ENCODE measurements at places on chromosomes 5 and 9.
A peak's percentile ranks its signal among the peaks of the same experiment; 100 is the strongest.

DNA sequence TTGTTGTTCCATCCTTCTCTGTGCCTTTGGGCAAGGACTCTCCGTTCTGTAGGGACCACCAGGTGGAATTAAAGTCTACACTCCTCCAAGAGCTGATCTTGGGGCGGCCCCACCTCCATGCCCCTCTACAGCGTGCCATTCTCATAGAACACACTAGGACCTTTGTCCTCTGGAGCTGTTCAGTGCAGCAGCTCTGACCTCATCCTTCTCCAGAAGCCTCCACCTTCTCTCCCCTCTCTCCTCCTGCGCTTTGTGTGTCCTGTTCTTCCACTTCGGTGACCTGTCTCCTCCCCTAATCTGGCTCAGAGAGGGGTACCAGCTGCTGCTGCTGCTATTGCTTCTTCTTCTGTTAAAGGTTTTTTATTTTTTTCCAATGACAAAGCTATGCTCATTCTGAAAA, 1.8 kb upstream of the MACROH2A1 start:
- DNase-seq, result no peak

DNA sequence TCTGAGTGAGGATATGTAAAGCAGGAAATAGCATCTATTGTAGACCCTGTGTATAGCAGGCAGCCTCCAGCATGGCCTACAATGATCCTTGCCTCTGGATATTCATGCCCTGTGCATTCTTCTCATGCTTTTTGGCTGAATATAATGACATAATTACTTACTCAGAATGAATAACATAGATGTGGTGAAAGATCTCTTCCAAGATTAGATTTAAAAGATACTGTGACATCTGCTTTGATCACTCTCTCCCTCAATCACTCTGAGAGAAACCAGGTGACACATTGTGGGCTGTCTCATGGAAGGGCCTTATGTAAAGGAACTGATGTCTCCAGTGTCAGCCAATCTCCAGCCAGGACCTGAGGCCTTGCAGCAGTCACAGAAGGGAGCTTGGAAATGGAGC, 376.7 kb downstream of the DNAH5 start:
- no peak for DNase-seq

DNA sequence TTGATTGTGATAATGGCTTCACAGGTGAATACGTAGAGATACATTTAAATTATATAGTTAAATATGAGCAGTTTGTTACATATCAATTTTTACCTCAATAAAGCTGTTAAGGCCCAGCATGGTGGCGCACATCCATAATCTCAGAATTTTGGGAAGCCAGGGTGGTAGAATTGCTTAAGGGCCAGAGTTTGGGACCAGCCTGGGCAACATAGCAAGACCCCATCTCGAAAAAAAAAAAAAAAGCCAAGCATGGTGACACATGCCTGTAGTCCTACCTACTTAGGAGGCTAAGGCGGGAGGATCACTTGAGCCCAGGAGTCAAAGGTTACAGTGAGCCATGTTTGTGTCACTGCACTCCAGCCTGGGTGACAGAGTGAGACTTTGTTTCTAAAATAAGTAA, 138.7 kb upstream of the TMEM161B start:
- no peak for DNase-seq

GRCh38 chr9:131754846-131755245, 15.0 kb upstream of the RAPGEF1 start:
- no peak for DNase-seq

DNA sequence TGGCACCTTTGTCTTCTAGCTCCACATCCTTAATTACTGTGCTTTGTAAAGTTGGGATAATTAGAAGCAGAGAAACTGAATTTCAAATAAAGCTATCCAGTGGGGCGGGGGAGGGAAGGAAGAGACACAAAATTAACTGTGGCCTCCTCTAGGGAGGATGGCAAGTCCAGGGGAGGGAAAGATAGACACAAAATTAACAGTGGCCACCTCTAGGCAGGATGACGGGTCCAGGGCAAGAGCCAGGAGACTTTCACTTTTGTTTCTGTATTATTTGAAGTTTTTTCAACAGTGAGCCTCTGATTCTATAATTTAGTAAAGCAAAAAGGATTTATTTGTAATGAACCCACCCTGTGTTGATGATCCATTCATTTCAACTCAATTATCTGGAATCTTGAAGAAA, 335.9 kb downstream of the MSX2 start:
- no peak for DNase-seq

DNA sequence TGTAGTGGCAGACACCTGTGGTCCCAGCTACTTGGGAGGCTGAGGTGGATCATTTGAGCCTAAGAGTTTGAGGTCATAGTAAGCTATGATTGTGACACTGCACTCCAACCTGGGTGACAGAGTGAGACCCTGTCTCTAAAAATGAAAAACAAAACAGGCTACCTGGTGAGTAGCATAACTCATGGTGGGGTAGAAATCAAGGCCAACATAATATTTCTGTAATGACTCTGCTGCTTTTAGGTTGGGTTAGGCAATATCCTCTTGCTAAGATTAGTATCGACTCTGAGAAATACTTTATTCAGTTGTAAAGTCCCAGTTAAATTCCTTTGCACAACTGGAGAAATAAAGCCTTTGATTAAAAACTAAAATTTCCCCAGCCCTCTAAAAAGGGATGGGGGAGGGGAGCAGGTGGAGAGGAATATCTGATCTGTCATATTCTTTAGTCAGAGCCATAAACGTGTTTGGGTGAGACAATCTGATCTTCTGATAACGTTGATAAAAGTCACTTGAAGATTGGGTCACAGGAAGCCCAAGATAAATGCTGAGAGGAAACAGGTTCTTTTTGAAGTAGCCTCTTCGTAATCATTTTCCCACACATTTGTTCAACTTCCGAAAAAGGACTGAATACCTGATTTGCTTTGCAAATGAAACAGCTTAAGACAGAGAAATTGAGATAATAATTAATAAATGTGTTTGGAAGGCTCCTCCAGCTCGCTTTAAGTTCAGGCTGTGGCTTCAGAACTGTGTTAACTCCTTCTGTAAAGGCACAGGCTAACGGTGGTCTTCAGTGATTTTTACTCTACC, 14.9 kb downstream of the IL4 start:
- no peak for DNase-seq

- no peak for DNase-seq
Observed at GRCh38 chr5:11443831-11444230, 460.4 kb downstream of the CTNND2 start.

GRCh38 chr9:27125030-27125429, 16.0 kb downstream of the TEK start:
- peak; percentile 52 for DNase-seq

- no peak for DNase-seq
Observed at GRCh38 chr5:14976486-14976885, 104.9 kb upstream of the ANKH start.

DNA sequence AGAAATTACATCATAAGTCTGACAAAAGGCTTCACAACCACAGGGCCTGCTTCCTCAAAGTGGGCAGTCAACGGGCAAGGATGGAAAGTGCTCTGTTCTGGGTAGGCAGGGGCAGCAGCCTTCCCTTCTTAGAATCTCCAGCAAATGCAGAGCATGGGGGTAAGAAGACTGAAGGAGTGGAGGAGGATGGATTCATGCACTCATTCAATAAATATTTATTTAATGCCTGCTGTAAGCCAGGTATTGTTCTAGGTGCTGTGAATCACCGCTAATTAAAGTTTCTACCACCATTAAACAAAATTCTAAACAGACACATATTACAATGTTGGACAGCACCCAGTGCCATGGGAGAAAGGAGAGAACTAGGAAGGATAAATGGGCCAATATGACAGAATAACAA, 195.6 kb downstream of the ELAVL2 start:
- DNase-seq, result no peak

DNA sequence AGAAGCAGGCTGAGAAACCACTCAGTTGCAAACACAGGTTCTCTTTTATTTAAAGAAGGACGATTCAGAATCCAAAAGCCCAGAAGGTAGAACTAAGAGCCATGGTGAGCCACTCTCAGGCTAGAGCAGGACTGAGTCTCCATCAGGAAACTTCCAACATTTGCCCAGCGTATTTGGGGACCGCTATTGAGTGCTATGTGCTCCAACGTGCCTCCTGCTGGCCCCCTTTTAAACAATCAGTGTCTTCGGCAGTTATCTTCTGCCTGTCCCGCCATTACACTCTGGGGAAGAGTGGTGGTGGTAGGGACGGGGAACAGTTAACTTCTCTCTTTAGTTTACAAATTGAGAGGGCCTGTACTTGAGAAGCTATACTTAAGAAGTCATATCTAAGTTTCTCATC, 78.1 kb downstream of the DENND1A start:
- no peak for DNase-seq

DNA sequence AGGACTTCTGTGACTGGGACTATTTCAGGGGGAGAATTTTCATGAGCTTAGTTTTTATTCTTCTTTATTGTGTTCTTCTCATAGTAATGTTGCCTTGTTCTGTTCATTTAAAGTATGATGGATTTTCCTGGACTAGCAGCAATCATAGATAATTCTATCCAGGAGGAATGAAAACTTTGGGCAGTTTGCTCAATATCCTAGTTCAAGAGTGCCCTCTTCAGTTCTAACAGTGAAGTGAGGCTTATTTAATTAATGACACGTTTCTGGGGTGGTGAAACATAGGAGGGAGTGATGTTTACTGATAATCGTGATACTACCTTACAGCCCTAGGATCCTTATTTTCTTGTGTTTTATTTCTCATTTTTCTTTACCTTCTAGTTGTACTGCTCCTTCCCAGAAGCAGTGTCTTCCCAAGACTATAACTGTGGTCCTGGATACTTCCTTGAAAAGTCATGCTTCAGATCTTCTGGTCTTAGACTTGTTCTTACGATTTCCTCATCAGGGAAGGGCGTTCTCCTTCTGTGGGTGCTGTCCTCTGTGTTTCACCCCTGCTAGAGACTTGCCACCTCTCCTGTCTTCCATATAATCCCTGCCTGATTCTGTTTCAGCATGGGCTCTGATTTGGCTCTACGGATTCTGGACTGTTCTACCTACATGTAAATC, 57.4 kb downstream of the CFAP95 start:
- no peak for DNase-seq

- no peak for DNase-seq
Observed at GRCh38 chr5:83133797-83134196, 56.5 kb downstream of the XRCC4 start.

DNA sequence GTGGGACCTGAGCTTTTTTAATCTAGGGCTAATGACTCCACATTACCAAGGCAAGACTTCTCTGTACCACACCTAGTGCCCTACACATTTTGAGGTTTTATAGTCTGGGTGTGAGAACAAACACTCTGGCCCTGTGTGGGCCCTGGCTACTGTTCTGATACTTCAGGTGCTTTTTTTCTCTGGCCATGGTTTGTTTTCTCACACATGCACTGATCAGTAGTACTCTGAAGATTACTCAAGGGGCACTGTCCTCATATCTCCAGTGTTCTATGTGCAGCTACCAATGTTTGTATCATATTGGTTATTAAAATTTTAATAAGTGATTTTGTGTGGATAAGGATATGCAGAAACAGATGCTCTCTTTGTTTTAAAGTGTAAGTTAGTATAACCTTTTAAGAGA, 5.9 kb upstream of the C9orf40 start:
- no peak for DNase-seq

DNA sequence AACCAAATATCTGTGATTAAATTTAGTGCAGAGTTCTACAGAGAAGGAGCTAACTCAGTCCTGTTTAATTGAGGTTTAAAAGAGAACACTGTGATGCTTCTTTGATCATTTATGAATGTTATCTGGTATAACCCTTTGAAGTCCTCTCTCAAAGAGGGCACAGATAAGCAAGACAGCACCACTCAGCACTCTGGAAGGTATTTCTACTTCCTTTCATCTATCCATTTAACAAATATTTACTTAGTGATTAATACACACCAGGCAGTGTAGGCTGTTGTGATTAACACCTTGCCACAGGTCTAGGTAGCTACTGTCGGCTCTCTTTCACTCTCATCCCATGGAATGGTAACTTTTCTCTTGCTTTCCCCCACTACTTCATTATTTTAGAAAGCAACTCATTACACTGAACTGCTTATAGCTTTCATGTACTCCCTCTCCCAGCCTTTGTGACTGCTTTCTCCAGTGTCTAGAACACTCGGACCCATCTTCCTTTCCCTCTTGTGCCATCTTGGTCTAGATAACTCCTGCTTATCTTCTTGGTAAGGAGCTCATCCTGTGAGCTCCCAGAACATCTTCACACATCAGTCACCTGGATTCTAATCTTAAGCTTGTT, 54.7 kb downstream of the GLDC start:
- no peak for DNase-seq

DNA sequence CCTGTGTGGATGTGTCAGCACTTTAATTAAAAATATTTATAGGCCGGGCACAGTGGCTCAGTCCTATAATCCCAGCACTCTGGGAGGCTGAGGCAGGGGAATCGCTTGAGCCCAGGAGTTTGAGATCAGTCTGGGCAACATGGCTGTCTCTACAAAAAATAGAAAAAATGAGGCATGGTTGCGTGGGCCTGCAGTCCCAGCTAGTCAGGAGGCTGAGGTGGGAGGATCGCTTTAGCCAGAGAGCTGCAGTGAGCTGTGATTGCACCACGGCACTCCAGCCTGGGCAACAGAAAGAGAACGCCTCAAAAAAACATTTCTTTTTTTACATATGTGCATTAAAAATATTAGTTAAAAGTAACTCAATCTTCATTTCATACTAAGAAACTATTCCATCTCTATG, 6.2 kb downstream of the TBC1D9B start:
- DNase-seq, result no peak

GRCh38 chr5:111933086-111933485, 176.1 kb upstream of the NREP start:
- DNase-seq, result no peak

DNA sequence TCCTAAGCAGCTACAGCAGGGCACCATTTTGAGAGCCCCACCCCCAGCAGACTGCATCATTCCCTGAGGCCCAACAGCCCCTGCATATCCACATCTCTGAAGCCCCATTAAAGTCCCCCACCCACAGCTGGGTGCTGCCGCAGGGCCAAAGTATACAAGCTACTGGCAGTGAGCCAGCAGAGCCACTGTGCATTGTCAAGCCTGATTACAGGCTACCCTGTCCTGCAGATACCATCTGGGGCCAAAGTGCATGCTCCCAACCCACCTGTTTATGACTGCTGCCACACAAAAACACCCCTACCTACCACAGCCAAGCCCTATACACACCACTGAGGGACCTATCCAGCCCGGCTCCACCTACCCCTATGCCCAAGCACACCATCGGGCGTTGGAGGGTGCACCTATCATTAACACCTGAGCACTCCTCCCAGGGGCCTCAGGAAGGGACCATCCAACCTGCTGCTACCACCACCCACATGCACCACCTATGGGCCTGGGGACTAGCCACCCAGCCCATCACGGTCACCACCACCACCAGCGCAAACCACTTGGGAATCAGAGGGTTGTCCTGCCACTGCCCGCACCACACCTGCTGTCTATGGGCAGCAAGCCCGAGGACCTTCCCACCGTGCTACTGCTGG, 105.0 kb downstream of the PLPP1 start:
- DNase-seq, result no peak

- no peak for DNase-seq
Observed at GRCh38 chr9:85688361-85688760, 53.4 kb downstream of the AGTPBP1 start.

- DNase-seq, result no peak
Observed at GRCh38 chr5:44774279-44774880, 34.4 kb upstream of the MRPS30 start.

- peak; percentile 93 for DNase-seq
Observed at GRCh38 chr5:172417983-172418630, 36.2 kb downstream of the SH3PXD2B start.

- peak; percentile 71 for DNase-seq
Observed at GRCh38 chr9:125558453-125559092, 148.4 kb downstream of the MAPKAP1 start.

All from ureter (tissue), 1 donor.